ENCODE measurements at places on chromosomes 7 and 10. TPM values are rescaled to one million over a fixed set of nuclear protein-coding genes. Genes with fewer than 3 reads are reported as not detected.

CRYGN gene
- total RNA-seq, result not detected

DNA sequence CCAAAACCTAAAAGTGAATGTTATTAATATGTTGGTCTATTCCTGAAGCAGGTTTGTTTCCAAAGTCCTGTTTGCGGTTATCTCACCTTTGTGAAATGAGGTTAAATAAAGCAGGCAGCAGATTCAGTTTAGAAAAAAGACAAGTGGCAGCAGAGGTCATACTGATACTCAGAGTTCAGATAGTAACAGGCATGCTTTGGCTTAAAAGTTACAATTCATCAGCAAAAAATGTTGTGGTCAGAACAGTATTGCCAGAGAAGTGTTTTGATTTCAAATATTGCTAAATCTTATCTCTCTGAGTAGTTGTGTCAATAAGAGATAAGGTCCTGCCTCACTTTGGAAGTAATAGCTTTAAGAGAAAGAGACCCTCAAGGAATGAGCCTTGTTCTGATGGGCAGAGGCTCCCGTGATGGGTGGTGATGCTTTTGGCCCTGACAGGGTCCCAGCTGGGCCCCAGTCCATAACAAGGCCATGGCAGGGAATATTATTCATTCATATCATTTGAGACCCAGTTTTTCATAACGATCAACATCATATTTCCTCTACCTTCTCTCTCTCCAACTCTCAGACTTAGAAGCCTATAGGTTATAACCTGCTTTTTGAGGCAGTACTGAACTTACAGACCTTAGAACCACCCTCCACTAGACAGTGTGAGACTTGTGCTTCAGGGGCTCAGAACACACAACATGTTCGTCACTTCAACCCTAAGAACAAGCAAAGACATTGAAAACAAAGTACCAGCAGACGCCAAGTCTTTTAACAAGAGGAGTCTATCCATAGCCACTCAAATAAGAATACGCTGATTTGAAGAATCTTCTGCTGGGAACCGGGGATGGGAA, 58.5 kb upstream of the AHR start:
- DNase-seq, result no peak

TUBB8 gene
- 0.82 TPM for total RNA-seq

COBL gene
- total RNA-seq, result 74.3 TPM

DNA sequence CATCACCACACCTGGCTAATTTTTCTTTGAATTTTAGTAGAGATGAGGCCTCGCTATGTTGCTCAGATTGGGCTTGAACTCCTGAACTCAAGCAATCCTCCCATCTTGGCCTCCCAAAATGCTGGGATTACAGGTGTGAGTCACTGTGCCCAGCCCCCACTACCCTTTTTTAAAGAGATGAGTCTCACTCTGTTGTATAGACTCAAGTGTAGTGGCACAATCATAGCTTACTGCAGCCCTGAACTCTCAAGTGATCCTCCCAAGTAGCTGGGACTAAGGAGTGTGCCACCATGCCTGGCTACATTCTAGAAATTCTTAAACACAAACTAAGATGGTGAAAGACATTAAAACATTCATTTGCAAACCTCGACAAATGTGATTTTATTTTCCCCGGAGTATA, 12.6 kb downstream of the SYPL1 start:
- no peak for DNase-seq

GRCh38 chr10:26408858-26409494, 29.2 kb upstream of the APBB1IP start:
- no peak for DNase-seq

OR2A1 gene
- total RNA-seq, result not detected

GRCh38 chr7:21953781-21954180, 8.1 kb upstream of the CDCA7L start:
- no peak for DNase-seq

LRGUK gene
- 9.4 TPM for total RNA-seq

SUV39H2 gene
- 4.6 TPM for total RNA-seq

GRCh38 chr10:77062381-77062780, 575.2 kb downstream of the KCNMA1 start:
- no peak for DNase-seq

DNA sequence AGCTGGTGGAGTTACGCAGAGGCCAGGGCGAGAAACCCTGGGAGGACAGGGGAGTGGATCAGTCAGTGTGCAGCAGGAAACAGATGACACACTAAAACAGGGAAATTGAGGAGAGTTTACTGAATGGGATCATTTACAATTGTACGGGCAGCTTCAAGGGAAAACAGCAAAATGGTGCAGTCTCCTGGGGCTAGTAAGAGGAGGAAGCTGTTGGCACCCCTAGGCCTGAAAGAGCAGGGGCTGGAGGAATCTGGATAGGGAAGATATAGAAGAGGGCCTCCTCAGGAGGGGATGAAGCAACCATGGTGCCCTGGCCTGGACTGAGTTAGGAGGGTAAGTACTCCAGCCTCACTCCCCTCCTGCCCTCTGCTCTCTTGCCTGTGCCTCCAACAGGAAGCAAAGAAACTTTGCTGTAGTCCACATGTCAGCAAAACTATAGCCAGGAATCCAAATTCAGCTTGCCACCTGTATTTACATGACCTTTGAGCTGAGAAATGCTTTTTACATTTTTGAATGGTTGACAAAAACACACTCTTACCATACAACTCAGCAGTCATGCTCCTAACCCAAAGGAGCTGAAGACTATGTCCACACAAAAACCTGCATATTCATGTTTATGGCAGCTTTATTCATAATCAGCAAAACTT, 52.3 kb upstream of the OPN4 start:
- no peak for DNase-seq

GRCh38 chr7:95811846-95812445, 39.6 kb downstream of the DYNC1I1 start:
- DNase-seq, result no peak

GCC1 gene
- total RNA-seq, result 19.1 TPM

GRCh38 chr7:101534015-101534803, 94.9 kb downstream of the MYL10 start:
- no peak for DNase-seq

- no peak for DNase-seq
Observed at GRCh38 chr7:87766827-87767226, 109.3 kb downstream of the SLC25A40 start.

TCAF2 gene
- 3.4 TPM for total RNA-seq
